CD4-positive, alpha-beta T cell treated with Interleukin-17A for 4 hours (primary cell): ENCODE measurements at places on chromosomes 16 and 17.

GRCh38 chr16:85293904-85294642 is 181.8 kb upstream of the CIBAR2 start:
- no peak for DNase-seq

GRCh38 chr17:36107660-36108059 is 4.0 kb downstream of the CCL4 start:
- no peak for DNase-seq

- no peak for DNase-seq
These were observed 1422.6 kb upstream of the CDH8 start for GRCh38 chr16:63458846-63459245.

DNA sequence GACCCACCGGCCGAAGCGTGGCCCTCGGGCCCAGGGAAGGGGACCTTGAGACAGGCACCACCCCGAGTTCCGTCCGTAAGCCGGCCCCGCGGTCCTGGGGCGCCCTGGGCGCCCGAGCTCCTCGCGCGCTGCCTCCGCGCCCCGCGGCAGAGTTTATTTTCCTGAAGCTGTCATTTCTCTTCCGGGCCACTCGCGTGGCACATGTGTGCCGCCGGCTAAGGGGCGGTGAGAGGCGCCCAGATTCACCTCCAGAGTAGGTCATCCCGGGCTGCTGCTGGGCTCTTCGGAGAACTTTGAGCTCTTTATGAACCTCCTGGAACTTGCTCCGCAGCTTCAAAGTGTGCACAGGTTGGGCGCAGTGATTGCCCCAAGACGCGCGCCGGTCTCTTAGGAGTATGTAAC is 489 bp downstream of the ZC3H18 start:
- peak; percentile 54 for DNase-seq

DNA sequence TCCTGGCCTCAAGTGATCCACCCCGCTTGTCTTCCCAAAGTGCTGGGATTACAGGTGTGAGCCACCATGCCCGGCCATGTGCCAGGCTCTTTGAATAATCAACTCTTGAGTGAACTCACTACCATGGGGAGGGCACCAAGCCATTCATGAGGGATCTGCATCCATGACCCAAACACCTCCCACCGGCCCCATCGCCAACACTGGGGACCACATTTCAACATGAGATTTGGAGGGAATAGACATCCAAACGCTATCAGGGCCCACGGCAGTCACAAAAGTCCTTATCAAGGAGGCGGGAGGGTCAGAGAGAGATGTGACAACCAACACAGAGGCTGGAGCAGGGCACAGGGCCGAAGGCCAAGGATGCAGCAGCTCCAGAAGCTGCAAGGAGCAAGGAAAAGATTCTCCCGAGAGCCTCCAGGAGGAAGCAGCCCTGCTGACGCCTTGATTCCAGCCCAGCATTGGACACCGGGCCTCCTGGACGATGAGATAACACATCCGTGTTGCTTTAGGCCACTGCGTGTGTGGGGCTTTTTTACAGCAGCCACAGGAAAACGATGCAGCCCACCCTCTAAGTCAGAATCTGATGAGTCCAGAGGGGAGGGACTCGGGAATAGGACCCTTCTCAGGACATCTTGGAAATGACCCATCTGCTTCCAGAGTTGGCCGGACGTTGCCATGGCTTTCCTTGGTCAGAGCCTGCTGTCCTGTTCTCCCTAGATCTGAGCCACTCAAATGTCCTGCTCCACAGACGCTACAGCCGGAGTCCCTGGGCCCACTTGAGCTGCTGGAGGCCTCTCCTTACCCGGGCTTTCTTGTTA is 47.3 kb upstream of the CMIP start:
- DNase-seq = no peak

DNA sequence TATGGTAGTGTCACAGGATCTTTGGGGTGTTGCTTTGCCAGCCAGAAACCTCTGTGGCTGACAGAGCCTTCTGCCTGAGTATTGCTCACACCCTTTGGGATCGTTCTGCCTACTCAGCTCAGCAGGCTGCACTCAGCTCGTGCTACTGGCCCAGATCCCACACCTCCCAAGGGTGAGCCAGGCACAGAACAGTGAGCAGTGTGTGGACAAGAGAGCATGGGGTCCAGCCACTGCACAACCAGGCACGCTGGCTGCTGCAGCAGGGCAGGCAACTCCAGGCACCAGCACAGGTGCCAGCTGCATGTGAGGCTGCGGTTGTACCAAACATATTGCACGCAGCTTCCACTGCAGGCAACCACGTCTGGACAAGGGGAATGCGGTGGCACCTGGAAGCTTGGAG is 84.9 kb downstream of the CYB561 start:
- DNase-seq = no peak

GRCh38 chr17:57294629-57295501 is 38.5 kb downstream of the MSI2 start:
- DNase-seq = peak; percentile 68

- DNase-seq = no peak
These were observed 3.0 kb upstream of the EFTUD2 start for GRCh38 chr17:44902135-44902760.

GRCh38 chr17:72599891-72600290 is 479.1 kb downstream of the SOX9 start:
- DNase-seq = no peak

DNA sequence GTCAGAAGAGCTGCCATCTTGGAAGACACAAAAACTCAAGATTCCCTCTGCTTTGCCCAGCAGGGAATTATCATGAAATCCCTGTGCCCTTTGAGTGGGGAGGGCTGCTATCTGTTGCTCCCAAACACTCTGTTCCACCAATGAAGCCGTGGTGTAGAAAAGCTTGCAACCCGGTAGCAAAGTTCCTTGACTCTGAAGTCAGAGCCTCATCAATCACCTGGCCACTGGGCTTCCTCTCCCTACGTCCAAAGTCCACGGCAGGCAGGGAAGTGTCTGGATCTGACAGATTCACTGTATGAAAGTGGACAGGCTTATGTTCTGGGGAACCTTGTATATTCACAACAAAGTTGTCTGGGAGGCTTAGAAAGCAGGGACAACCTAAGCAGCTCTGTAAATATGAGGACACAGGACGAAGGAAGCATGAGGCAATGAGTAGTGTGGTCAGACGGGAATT is 343.3 kb downstream of the SLC39A11 start:
- DNase-seq = no peak

DNA sequence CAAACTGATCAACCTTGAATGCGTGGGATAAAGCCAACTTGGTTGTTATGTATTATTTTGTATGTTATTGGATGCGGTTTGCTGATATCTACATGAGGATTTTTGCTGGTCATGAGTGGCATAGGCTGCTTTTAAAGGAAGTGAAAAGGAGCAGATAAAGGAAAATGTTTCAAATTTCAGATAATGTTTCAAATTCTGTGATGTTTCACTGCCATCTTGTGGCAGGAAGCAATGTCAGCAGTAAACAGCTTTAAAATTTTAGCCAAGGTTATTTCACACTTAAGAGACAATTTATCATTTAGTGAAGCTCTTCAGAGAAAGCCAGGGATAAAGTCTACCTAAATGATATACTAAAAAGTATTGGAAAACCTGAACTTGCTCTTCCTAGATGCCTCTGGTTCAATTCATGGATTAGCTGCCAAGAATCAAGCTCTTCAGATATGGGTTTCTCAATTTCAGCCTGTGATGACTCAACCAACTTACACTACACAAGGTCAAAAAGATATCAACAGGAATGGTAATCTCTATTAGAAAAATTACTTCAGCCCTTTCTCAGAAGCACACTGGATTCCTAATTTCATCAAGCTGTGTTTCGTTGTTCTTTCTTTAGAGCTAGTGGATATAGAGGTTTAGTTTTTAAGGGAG is 136.0 kb upstream of the C17orf78 start:
- DNase-seq = no peak

GRCh38 chr17:71845337-71845736 is 275.5 kb upstream of the SOX9 start:
- DNase-seq = no peak

GRCh38 chr17:43445009-43445589 is 38.7 kb upstream of the DHX8 start:
- DNase-seq = no peak

DNA sequence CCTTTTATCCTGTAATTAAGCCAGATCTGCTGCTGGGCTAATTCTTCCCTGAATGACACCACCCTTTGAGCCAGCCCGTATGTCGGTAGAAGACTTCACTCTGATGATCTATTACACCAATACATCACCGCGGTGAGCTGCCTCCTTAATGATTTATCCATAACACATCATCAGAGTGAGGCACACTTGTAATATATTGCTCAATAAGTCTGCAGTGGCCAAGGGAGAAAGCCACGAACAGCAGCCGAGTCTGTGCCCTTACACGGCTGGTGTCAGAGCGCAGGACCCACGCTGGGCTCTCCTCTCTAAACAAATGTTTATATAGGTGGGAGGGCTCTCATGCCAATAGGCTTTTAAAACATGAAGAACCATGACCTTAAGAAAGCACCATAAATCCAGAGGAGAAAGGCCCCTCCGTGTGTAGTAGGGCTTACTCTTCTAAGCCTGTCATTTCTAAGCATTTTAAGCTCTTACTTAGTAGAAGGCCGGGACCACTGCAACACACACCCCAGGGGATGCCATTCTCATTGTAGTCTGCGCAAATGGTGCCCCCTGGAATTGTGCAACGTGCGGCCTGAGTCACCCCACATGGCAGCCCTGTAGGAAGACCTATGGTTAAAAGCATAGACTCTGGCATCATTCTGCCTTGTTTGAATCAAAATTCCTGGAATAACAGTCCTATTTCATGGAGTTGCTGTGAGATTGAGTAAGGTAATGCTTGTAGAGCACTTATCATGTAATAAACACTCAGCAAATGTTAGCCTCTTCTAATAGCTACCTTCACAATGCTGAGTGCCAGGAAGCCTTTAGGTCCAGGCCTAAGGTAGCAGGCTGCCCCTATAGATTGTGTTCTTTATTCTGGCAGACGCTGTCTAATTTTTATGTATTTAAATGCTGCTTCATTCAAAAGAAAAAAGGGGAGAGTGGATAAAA is 26.1 kb downstream of the MRPS23 start:
- no peak for DNase-seq

DNA sequence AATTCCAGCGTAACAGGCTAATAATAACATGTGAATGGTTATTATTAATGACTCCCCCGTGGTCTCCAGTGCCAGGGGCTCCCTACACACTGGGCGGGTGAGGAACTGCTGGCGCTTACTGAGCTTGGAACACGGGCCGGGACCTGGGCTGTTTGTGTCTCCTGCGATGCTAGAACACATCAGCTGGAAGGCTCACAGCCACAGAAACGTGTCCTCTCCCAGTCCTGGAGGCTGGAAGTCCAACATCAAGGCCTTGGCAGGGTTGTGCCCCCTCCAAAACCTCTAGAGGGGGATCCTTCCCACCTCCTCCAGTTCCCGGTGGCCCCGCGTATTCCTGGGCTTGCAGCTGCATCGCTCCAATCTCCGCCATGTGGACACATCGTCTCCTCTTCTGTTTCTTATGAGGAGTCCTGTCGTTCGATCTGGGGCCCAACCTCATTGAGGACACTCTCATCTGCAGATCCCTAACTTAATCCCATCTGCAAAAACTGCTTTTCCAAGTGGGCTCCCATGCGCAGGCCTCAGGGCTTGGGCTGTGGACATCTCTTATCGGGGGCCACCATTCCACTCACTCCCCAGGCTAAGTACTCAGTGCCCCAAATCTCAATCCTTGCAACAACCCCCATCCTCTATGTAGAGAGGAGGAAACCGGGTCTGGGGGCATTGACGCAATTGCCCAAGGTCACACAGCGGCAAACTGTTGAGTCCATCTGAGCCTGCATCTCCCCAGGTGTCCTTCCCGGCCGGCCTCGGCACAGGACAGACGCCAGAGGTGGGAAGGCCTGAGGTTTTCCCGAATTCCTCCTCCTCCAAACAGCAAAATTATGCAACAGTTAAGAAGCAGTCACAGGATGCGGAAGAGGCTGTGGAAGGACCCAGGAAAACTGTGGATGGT is 193.9 kb downstream of the IRF8 start:
- no peak for DNase-seq

DNA sequence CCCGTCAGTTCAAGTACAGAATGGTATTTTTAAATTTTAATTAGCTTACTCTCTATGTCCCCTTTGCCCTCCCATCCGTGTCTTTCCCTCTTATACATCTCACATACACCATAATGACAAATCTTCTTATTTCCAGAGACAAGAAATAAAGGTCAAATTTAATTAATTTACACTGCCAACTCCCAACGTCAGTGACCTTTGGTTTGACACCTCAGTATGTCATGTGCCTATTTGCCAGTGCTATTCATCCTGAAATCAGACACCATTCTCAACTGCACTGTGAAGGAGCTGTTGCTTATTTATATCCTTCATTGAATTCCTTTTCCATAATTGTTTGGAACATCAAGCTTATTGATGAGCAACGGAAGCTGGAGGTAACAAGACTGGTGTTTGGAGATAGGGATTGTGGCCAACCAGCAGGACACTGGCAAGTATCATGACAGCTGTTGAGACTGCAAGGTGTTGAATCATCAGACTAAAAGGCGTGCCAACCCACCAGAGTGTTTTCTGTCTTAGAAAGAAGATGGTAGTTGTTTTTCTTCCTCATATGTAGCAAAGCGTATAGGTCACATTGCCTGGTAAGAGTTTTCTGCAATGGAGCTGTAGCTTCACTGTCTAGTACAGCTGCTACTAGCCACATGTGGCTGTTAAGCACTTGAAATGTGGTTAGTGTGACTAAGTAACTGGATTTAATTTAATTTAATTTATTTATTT is 12.5 kb downstream of the CALCOCO2 start:
- no peak for DNase-seq

DNA sequence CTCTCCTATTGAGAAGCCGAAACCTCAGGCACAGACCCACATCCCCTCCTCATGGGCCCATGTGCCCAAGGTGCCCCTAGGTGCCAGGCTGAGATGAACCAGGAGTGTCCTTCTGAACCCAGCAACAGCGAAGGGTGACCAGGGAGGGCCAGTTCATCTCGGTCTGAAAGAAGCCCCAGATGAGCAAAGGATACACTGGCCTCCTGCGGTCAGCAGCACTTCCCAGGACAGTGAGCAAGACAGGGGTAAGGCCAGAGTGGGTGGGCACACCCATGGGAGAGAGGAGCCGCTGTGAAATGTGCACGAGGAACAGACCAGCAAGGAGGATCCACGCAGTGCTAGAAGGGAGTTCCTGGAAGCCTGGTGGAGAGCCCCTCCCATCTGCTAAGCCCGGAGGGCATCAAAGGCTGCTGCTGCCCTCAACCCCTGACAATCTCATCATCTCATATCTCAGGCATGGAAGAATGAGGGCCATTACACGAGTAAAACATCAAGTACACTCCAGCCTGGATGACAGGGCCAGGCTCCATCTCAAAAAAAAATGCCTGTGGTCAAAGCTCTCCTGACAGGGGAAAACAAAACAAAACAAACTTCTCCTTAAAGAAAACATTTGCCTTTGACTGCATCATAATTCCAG is 3.3 kb upstream of the HBZ start:
- DNase-seq = no peak

GRCh38 chr16:20871941-20872815 is 28.0 kb downstream of the DCUN1D3 start:
- DNase-seq = no peak

DNA sequence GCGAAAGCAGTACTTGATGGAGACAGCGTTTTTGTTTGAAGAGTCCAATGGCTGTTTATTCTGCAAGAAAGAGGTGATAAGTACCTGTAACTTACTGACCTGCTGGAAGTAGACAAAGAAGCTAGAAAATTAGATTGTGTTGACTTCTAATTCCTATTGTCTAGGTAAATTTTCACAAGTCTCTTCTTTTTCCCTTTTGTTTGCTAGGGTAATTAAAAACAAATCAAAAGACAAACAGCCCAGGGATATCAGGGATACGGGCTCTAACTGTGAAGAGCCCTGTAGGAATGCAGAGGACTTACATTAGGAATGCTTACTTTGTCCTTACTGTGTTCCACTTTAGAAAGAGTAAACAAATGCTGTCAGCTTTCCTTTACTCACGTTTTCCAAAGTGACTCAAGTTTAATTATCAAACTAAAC is 7.0 kb downstream of the PSME3IP1 start:
- DNase-seq = no peak

- no peak for DNase-seq
These were observed 72.7 kb downstream of the OMG start for GRCh38 chr17:31224366-31224765.
